ENCODE measurements at places on chromosomes 7 and 10.

DNA sequence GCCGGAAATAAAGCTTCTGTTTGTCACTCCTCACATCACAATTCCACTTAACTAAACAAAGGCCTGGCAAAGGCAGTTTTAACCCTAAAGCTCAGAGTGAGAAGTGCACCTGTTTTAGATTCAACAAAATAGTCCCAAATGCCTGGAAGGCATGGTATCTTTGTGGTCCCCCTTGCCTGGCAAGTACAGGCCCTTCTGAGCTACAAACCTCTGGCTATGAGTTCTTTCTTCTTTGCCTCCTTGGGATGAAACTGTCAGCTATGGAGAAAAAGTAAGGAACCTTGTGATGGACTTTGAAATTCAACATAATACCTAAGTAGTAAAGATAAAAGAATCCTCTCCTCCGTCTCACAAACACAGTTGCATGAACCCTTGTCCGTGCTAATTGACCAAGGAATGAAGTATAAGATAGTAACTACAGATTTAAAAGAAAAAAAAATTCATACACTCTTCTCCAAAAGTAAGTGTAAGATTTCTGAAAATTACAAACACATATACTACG, 244.5 kb upstream of the ETV1 start:
- DNase-seq = no peak

DNA sequence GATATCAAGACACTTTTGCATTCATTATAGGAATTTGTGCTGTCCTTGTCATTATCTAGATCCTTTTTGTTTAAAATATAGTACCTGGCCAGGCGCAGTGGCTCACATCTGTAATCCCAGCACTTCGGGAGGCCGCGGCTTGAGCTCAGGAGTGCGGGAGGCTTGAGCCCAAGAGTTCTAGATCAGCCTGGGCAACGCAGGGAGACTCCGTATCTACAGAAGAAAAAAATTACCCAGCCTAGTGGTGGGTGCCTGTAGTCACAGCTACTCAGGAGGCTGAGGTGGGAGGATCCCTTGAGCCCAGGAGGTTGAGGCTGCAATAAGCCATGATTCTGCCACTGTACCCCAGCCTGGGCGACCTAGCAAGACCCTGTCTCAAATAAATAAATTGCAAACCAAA, 621 bp upstream of the MORN4 start:
- DNase-seq = no peak

- peak; percentile 41 for DNase-seq
Measured at GRCh38 chr7:132082394-132082793, 493.9 kb downstream of the PLXNA4 start.

GRCh38 chr7:36279200-36279925, 110.3 kb upstream of the ANLN start:
- DNase-seq = no peak

All from GM03348 (cell line).